T1000 (cell line): ENCODE measurements at places on chromosomes 4 and X.

GRCh38 chr4:77023920-77024319 lies 51.9 kb downstream of the CCNI start:
- no peak for DNase-seq

DNA sequence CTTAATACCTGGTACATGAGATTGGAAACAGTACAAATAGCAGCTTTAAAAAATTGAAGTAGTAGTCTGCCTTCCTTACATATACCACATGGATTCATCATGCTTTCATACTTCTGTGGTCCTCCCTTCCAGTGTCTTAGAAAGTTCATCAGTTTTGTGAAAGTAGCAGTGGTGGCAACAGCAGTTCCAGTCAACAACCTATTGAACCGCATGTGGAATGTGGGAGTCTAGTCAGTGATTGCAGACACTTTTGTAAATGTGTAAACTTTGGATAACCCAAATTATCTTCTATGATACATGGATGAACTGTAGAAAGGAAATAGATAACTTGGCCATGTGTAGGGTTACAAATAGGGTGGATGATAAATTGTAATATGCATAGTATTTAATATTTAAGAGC lies 34.1 kb downstream of the FNIP2 start:
- no peak for DNase-seq

DNA sequence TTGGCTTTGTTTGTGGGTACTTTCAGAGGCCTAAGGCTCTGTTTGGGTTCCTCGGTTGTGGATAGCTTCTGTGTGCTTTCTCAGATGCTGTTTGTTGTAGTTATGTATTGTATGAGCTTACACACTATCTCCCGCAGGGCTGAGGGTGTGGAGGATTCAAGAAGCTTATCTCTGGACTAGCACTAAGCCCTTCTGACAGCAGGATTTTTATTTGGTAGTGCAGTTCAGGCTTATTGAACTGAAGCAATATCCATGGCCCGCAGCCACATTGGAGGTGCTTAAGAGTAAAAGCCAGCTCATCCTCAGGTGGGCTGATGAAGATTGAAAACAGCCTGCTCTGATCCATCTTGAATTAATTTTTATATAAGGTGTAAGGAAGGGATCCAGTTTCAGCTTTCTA lies 128.2 kb downstream of the RASGEF1B start:
- no peak for DNase-seq

DNA sequence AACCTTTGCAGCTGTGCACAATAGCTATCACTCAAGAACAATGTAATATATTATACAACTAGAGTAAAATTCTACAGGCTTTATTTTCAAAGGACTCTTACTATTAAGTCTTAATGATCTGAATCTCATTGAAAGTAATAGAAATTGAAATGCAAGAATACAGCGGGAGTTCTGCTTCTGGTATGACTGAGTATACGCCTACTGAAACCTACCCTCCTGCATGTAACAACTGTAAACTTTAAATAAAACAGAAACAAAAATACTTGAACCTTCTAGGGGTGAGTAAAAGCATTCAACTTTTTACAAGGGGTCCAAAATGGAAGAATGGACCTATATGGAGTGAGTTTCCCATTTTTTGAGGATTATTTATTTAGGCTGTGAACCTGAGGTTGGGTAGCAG lies 13.5 kb downstream of the DCHS2 start:
- DNase-seq, result no peak

DNA sequence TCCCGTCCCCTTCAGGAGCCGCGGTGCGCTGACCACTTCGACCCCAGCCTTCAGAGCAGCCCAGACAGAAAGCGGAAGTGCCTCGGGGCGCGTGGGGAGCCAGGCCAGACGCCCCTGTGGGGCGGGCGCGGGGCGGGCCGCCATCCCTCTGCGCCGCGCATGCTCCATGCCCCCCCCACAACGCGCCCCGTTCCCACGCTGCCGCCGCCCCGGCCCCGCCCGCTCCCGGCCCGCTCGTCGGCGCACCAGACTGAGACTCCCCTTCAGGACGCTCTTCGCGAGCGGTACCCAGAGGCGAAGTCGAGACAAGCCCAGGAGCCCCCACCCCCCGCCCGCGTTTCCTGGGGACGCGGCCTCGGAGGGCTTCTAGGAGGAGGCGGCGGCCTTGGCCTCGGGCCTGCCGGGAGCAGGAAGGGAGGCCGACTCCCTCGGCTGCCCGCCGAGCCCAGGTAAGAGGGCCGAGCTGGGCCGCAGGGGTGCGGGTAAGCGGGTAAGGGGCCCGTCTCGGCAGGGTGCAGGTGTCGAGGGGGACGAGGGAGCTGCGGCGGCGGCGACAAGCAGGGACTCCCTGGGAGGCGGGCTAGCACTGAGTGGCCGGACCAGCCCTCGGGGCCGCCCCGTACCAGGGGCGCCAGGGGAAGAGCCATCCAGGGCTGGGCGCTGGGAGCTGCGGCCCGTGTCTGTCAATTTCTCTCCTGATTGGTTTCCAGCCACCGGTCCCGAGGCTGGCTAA lies at the start of gene ZFP92:
ZFP92 (plus strand) TSS at position 218 of the 733 bp plus-strand sequence. CDS start 6,851 bp downstream, outside the sequence.
- DNase-seq, result no peak

DNA sequence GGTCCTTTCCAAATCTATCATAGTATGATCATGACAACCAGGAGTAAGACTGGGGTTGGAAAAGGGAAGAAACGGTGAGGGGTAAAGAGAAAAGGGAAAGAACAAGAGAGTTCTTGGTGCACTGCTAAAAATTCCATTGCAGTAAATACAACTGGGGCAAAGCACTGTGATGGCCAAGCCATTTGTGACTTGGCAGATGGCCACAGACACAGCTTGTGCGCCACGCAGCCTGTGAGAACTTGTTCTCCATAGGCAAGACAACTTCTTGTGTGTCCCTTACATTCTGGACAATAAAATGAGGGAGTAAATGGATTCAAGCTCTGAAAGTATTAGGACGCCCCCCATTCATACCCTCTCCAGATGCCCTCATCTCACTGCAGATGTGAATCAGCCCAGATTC lies 10.9 kb downstream of the MFAP3L start:
- no peak for DNase-seq

GRCh38 chrX:7146703-7147412 lies 654 bp upstream of the STS start:
- no peak for DNase-seq

- no peak for DNase-seq
These were observed 96.1 kb downstream of the REELD1 start for GRCh38 chr4:146310319-146311021.

GRCh38 chr4:40379248-40379647 lies 44.1 kb downstream of the CHRNA9 start:
- DNase-seq, result no peak

DNA sequence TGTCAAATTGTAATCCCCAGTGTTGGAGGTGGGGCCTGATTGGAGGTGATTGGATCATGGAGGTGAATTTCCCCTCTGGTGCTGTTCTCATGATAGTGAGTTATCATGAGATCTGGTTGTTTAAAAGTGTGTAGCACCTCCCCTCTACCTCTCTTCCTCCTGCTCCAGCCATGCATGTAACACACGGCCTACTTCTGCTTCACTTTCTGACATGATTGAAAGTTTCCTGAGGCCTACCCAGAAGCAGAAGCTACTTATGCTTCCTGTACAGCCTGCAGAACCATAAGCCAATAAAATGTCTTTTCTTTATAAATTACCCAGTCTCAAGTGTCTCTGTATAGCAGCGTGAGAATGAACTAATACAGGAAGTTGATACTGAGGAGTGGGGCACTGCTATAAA lies 61.7 kb upstream of the DDX60 start:
- DNase-seq, result no peak

- DNase-seq, result no peak
These were observed 126.3 kb downstream of the NEK1 start for GRCh38 chr4:169485791-169486742.

DNA sequence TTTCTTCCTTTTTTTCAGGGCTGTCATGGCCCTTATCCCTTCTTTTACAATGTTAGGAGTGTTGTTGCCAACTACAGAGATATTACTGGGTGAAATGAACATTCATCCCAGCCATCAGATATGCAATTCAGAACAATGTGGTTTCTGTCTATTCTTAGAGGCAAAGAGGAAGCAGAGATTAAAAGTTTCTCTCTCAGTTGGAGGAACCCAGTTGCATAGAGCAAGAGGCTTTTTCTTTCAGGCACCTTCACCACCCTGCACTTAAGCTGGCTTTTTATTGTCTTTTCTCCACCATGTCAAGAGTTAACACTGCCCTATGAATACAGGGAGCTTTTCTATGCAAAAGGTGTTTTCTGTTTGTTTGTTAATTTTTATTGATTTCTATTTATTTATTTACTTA lies 1559.6 kb upstream of the IGFBP7 start:
- no peak for DNase-seq

- DNase-seq, result no peak
These were observed 22.0 kb upstream of the SMIM31 start for GRCh38 chr4:164731827-164732474.

GRCh38 chr4:177555007-177555574 lies 112.9 kb upstream of the AGA start:
- DNase-seq, result no peak

GRCh38 chr4:31366041-31366440 lies 645.9 kb downstream of the PCDH7 start:
- no peak for DNase-seq

- DNase-seq, result no peak
These were observed 177.1 kb downstream of the CBR4 start for GRCh38 chr4:168832763-168833575.
